ENCODE measurements at places on chromosomes 16 and 17.

DNA sequence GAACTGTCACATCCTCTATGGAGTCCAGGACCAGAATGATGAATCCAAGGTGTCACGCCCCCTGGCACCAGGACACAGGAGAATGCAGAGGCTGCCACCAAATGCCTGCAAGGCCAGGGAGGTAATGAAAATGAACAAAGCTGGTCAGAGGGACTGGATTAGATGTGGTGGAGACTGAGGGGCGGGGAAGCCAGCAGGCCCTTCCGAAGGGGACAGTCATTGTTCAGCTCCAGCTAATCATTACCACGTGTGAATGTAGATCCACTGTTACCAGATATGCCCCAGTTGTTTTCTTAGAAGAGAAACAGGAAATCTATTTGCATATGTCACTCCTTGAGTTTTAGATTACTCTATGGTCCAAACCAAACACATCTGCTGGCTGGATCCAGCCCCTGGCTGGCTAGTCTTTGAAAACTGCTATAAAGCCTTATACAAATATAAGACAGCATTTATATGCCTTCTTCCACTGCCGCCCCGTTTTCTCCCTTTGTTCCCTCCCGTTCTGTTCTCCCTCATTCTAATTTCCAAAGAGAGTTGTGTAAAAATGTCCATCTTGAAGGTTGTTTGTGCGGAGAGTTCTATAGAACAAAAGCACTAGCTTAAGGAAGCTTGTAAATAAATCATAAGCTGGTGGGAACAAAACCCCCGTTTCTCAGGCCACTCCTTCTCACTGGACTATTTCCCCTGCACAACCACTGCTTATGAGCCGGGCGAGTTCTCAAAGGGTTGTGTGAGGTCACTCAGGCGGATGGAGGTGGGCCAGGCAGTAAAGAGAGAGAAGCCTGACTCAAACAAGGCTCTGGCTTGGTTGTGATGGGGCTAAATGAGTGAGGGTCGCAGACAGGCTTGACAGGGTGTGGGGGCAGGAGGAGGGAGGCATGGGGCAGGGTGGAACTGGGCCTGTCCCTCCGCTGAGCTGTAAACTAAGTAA lies 14.2 kb downstream of the CRYM start:
- DNase-seq = no peak

GRCh38 chr17:19368229-19368628 lies 5.7 kb upstream of the B9D1 start:
- no peak for DNase-seq

DNA sequence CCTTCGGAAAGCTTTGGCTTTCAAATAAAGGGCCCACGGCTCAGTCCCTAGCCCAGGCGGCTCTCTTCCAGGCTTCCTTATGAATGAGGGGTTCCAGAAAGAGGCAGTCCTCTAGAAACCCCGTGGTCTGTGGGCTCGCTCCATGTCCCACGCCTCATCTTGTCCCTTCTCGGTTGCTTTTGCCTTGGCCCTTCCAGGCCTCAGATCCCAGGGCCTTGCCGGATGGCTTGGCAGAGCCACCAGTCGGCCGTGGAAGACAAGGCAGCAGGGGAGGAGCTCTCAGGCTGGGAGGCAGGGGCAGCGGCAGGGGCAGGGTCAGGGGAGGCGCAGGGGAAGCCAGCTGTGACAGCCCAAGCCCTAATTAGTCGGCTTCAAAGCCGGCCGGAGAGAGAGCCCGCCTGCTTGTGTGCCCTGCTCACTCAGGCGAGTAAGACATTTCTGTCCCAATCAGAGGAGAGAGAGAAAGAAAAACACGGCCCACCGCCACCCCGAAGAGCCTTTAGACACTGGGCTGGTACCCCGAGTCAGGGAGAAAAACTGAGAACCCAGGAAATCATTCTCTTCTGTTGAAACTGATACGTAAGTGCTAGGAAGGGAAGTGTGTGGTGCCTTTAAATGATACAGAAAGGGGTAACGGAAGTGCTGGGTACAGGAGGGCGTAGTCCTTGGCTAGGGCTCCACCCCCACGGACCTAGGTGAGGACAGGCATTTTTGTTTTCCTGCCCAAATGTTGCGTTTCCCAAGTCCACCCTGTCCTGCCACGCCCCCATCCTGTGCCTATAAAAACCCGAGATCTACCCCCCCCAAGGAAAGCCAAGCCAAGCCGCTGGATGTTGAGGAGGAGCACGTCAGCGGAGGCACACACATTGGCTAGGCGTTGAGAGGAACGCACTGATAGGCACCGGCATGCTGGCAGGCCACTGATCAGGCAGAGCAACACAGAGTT lies 27.8 kb upstream of the MEIOC start:
- no peak for DNase-seq

DNA sequence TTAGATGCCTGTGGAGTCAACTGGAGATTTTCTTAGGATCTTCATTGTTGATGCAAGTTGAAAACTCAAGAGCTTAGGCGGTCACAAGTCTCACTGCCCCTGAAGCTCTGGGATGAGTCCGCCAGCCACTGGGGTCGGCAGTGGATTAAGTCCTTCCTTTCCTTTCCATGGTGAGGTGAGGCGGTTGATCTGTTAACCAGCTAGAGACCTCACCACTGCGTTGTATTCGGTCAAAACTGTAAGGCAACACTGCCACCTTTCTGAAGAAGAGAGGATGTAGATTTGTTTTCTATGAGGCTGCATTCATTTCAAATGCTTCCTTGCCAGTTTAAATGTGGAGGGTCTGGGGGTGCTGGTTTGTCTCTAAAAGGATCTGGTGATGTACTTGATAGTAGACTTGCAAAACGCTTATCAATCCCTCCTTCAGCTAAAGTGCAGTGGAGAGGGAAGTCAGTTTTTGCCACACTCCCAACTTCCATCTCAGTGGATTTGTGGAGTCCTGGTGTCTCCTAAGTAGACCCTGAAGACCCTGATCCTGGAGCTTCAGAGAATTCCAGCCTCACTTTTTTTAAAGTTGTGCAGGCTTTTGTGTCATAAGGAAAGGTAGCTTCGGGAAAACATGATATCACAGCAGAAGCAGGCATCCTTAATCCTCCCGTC lies 1.7 kb downstream of the MYOCD start:
- no peak for DNase-seq

DNA sequence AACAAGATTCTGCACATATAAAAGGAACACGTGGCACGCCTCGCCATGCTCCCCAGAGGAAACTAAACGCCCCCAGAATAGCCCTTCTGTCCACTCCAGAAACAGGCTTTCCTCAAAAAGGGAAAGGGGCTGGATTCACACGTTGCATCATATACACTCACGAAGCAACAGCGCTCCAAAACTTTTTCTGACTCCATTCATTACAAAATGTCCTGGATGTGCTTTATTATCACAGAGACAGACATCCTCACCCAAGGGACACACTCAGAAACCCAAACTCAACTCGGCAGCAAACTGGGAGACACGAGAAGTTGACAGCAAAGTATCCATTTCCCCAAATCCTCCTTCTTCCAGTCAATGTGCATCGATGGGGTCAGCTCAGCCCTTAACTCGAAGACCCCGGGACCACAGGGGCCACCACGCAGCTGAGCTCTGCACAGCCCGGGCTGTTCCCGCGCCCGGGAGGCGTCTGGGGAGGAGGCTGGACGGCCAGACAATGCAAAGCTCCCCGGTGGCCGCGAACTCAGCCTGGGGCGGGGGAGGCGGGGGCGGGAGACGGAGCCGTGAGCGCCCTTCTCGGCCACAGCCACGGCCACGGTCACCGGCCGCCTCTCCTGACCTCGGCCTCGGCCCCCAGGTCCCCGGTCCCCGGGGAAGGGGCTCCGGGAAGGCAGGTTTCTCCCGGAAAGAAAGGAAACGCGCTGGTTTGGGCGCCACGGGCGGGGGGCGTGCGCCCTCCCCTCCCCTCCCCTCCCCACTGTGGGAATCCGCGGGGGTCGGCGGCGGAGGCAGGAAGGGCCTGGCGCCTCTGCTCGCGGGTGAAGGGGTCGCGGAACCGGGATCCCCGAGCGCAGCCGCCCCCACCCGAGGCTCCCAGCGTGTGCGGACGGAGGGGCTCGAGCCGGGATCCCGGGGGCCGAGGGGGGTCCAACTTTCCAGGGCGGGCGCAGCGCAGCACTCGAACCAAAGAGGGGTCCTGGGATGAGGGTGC lies 1.2 kb downstream of the NXN start:
- DNase-seq = no peak

- no peak for DNase-seq
These were observed 14.1 kb downstream of the RMI2 start for GRCh38 chr16:11359370-11359769.

DNA sequence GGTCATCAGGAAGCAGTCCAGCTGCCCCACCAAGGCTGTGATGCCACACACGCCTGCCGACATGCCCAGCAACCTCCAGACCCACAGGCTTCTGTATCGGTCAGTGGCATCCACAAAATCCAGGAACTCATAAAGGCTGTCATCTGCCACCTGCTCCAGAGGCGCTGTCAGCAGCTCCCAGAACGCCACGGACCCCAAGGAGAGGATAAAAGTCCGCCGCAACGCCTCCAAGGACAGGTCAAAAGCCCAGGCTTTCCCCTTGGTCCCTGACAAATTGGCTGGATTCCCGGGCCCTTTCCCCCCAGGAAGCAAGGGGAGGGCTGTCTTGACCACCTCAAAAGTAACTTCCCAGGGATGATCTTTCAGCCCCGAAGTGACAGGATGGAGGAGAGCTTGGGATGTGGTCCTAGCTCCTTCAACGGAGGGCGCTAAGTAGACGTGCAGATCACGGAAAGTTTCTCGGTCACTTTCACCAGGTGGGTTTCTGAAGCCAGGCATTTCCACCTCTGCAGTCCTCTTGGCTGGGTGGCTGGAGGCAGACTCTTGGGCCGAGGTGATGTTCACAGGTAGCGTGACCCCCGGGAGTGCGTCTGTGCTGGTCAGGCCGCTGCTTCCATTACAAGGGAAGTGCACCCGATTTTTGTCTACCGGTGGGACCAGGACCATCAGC lies 854 bp downstream of the MFSD6L start:
- no peak for DNase-seq

GRCh38 chr16:14958323-14958600 lies 16.6 kb upstream of the PDXDC1 start:
- DNase-seq = no peak

DNA sequence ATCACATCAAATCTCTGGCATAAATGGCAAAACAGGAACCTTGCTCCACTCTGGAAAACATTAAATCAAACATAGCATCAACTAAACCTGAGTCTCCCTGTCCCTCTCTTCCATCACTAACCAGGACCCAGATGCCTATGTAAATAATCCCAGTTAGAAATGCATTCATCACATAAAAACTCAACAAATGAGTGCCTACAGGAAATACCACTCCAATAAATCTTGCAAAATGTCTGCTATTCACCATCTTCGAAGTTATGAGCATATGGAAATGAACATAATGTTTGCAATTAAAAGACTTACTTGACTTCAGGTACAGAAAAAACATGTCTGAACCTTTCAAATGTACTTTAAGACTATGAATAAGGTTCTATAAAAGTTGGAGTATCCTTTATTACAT lies 425.0 kb downstream of the CDH11 start:
- DNase-seq = no peak

DNA sequence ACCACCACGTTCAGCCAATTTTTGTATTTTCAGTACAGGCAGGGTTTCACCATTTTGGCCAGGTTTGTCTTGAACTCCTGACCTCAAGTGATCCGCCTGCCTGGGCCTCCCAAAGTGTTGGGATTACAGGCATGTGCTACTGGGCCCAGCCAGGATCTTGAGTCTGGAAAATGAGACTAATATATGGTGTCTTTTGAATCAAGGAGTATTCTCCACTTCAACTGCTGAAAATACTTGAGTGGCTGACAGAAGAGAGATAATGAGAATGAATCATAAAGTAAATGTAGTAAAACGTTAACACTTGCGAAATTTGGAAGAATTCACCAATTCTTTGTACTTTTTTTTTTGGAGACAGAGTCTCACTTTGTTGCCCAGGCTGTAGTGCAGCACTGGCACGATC lies 16.6 kb downstream of the SMYD4 start:
- no peak for DNase-seq

- no peak for DNase-seq
These were observed 28.5 kb downstream of the CUEDC1 start for GRCh38 chr17:57926723-57927047.

DNA sequence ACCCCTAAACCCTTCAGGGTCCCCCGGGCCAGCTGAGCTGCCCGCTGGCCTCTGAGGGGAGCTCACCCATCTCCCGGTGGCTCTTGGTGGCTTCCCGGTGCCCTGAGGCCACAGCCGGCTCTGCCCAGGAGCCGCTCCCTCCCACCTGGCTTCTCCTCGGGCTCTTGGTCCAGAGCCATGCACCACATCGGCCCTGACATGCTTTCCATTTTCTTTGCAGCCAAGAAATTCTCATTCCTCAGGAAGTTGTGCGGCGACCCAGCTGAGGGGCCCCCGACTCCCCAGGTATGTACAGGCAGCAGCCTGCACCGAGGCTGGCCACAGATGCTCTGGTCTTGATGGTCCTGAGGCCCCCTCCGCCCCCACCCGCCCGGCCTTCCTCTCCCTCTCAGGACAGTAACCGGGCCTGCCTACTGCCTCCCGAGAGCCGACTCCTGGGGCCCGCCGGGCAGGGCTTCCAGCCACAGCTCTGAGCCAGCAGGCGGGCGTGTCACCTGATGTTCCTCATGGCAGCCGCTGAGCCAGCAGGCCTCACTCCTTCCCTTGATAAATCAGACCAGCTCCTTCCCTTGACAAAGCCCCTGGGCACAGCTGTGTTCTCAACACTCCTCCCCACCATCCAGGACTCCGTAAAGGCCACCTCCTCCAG lies 28.4 kb upstream of the ZFPM1 start:
- no peak for DNase-seq

GRCh38 chr16:58128181-58128631 lies 975 bp downstream of the CFAP20 start:
- no peak for DNase-seq

DNA sequence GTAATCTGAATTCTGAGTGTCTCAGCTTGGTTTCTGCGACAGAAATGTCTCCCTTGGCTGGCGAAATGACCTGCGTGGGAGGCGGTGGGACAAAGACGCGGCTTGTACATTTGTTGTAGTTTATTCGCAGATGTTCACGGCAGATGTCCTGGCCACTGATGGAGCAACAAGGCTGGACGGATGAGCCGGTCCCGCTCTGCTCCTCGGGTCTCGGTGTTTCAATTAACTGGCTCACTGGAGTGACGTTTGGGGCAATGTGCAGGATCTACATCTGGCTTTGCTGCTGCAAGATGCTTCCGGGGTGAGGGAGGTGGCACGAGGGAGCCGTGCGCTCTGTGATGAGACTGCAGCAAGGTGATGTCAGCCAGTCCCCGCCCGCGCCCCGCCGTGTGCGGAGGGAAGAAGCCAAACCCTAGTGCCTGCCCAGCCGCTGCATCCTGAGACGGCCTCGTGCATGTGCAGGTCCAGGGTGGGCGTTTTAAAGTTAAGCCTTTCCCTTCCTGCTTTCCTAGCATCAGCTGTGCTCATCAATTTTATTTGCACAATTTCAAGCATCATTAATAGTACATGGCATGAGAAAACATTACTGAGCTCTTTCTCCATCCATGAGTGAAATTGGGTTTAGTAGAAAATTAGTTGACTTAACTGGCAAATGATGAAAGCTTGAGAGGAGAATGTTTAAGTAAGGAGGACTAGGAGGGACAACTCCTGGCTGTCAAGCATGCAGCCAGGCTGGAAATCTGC lies 44.4 kb downstream of the MGAT5B start:
- DNase-seq = no peak

Measured in T-helper 1 cell (primary cell).